ENCODE measurements at places on chromosomes 3 and 15.

DNA sequence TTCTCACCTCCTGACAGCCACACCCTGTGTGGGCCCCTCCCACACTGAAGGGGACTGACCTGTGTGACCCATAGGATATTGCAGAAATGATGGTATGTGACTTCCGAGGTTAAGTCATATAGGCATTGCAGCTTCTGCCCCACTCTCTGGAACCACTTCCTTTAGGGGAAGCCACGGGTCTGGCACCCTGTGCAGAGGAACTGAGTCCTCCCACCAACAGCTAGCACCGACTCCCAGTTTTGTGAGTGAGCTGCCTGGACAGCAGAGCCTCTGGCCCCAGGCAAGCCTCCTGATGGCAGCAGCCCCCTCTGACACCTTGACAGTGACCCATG is 24.6 kb upstream of the SLC6A6 start:
- DNase-seq = no peak

DNA sequence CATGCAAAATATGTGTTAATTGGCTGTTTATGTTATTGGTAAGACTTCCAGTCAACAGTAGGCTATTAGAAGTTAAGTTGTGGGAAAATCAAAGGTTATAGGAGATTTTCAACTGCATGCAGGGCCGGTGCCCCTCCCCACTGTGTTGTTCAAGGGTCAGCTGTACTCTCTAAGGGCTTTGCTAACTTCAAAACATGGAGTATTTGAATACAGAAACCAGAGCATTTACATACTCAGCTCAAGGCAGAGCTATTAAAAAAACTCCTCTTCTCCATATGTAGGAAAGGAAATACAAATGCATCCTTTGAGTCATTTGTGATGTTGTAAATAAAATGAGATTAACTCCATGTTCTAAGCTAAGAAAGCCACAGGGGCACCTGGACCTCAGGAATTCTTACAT is 16.8 kb downstream of the IL17RB start:
- no peak for DNase-seq

DNA sequence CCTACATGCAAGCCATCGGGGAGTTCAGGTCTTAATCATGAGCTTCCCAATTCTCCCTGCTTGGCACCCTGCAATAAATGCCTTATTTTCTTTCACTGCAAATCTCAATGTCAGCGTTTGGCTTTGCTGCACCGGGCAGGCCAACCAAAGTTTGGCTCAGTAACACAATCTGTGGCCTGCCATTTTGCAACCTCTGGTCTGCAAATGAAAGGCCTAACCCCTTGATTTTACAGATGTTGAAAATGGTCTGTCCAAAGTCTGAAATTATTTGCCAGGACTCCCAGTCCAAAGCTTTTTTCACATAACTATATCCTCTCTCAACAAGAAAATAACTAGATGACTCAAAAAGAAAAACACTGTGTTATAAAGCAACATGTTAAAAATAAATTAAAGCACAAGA is 34.0 kb upstream of the LEKR1 start:
- no peak for DNase-seq

DNA sequence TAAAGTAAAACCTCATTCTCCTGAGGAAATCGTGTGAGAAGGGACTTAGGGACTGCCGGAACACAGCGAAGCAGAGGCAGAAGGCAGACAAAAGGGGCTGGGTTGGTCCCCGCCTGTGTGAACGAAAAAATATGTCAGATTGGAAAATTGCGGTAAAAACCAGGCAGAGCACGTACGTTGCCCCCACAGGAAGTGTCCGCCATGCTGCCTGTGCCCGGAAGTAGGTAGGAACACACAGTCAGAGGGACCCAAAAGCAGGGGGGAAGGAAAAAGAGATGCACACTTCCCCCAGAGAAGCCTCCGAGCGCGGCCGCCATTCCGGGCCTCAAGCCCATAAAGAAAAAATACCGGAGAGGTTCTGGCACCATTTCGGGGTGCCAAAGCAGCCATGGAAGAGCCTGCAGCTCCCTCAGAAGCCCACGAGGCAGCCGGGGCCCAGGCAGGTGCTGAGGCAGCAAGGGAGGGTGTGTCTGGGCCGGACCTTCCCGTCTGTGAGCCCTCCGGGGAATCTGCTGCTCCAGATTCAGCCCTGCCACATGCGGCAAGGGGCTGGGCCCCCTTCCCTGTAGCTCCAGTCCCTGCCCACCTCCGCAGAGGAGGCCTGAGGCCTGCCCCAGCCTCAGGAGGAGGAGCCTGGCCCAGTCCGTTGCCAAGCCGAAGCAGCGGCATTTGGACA is at the start of gene MKRN3:
TSS of gene MKRN3 (plus strand) at position 280 of the 676 bp plus-strand sequence. CDS start at position 389, 109 bp downstream.
- DNase-seq = no peak

DNA sequence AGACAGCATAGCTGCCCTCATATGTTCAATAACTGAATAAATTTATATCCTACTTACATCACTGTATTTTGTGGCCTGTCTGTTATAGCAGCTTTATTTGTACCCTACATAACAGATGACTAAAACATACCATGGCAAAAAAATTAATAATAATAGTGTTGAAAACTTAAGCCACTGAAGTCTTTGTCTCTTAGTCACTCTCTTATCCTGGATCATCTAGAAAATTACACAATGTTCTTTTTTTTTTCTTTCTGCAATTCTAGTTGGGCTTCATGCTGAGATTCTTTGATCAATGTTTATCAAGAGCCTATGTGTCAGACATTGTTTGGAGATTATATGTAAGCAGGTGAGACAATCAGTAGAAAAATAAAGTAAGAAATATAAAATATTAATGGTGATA is 519.3 kb upstream of the ARPP21 start:
- no peak for DNase-seq

DNA sequence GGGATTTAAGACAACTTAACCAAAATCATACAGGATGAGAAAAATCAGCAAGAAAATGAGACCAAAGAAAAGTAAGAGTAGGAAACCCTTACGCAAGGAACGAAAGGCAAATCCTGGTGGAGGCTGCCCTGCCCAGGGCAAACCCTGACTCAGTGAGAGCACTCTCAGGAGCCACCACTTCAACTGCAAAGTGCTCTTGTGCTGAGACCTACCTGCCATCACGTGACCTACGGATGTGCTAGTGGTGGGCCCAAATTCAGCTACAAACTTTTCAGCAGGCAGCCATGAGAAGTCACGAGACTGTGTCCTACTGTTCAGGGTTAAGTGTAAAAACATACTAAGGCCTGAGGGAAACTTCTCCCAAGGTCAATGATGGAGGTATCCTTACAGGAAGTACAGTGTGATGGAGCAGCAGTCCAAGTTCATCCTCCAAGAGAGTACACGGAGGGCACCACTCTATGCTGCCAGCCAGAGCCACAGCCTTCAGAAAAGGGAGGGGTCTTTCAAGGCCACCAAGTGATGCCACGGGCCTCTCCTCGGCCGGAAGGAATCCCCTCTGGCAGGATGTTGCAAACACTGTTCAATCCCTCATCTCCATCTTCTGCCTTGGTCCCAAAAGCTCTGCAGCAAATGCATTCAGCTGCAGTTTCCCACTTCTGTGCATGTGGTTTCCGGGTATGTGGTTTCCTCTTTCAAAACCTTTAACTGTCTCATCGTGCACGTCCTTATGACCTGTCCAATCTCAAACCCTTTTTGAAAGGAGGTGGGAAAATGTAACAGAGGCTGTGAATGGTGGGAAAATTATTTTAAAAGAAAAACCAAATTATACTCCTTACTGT is 9.5 kb downstream of the CHSY1 start:
- DNase-seq = no peak

- no peak for DNase-seq
Measured at GRCh38 chr15:80568876-80569605, 126.1 kb upstream of the ABHD17C start.

DNA sequence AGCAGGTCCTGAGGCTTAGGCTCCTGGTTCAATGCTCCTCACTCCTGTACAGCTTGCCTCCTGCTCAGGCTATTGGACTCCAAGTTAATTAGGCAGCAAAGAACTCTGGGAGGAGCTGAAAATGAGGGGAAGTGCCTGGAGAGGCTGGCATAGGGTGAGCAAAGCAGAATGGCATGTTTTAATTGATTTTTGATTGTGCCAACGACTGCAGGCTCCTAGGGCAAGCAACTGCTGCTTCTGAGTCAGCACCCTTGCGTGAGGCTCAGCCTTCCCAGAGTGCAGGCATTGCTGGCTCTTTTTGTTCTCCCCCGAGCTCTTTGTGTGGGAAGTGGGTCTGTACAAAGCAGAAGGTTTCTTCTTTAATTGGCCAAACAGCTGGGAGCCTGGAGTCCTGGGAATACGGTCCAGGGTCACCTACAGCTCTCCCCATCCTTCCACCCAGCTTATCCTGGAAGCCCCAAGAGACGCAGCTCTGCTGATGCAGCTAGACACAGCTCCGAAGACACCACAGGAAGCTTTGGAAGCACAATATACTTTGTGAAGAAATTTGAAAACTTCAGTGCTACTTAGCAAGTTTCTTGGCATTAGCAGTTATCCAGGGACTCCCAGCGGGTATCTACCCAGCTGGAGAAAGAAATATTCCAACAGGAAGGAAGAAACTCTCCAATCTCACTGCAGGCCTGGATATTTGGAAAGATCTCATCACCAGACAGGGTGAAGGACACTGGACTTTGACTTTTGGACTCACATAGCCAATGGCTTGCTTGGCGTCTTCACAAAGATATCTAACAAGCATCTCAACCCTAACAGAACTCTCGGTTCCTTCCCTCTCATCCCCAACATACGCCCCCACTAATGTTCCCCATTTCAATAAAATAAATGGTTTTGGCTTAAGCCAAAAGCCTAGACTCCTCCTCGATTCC is 76.8 kb downstream of the BDH1 start:
- DNase-seq = no peak

DNA sequence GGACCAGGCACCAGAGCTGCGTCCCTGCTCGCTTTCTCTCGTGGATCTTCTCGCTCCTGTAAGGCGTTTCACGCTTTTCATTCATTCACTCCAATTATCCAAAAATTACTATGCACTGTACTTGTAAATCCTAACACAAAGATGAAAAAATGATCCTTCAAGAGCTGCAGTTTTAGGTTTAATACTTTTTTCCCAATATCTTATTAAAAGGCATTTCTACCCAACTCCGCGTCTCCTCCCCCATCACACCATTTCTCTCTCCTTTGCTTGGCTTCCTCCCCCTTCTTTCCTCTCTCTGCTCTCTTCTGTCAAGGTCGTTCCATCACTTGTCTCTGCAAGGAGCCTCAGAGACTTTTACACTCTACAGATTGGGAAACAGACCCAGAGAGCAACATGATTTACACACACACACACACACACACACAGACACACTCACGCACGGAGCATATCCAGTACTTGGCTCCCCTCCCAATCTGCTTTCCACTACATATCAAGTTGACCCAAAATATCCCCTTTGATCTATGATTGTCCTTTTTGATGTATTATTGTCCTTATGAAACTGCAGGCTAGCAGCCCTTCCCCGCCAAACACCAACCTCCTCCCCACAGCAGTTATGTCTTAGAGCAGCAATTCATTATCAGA is 479 bp upstream of the CLDN1 start:
- no peak for DNase-seq

DNA sequence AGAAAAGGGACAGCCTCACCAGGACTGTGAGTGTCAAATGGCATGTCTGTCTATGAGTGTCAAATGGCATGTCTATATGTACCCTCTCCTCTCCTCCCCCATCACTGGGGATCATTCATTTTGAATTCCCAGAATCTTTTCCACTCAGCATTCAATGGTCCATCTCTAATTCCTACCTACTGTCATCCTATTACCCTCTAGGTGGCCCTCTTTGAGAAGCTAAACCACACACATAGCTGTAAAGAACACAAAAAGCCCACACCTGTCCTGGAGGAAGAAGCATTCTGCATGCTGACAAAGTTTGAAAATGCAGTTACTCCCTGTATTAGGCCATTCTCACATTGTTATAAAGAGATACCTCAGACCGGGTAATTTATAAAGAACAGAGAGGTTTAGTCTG is 46.2 kb upstream of the PYDC2 start:
- no peak for DNase-seq

DNA sequence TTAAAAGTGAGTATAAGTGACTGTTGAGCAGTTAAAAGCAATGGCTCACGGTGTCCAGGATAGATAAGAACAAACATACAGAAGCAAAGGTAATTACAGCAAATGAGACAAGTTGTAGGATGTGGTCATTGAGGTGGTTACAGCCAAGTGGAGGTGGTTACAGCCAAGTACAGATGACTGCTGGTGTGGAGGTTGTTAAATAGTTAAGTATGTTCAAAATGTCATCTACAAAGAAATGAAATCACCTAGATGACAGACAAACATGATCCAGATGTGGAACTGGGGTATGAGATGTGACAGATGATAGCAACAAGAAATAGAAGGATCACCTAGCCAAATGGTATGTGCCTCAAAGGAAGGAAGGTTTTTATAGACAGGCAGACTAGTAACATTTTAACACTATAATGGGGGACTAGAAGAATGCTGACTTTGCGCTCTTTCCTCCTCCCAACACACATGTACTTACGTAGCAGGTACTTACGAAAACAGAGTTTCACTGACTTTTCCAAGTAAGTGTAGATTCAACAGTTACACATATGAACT is 6.8 kb upstream of the ANKRD28 start:
- no peak for DNase-seq

GRCh38 chr3:46239301-46239938 is 2.8 kb upstream of the CCR3 start:
- DNase-seq = no peak
